ENCODE measurements at places on chromosomes 12 and 14. TPM values are rescaled to one million over a fixed set of nuclear protein-coding genes. Genes with fewer than 3 reads are reported as not detected.

DNA sequence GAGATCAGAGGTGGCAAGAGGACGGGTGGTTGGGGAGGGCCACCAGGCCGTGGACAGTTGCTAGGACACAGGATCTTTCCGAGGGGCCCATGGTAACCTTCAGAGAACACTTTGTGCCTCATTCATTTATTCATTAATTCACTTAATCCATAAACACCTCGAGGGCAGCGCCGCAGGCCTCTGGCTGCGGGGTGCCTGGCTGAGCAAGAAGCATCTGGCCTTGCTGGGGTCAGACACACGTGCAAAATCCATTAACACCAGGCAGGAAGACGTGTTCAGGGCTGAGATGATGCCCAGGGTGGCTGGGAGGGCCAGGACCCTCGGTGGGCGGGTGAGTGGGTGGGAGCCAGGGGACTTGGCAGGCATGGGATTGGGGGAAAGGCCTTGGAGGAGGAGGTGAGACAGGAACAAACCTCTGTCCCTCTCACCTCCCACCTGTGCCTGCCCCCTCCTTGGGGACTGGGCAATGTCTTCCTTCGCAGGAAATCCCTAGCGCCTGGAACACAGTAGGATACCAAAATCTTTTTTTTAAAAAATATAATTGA lies 6.6 kb upstream of the DLK1 start:
- H3K27ac ChIP-seq = no peak overlapping the region
- no peak for DNase-seq
- no peaks in the 10 kb centered on the region for H3K36me3 ChIP-seq
- H3K4me1 ChIP-seq = no peaks in the 10 kb centered on the region
- no peak overlapping the region for H3K4me3 ChIP-seq

Gene MIPOL1
- 48.8 TPM for total RNA-seq

DNA sequence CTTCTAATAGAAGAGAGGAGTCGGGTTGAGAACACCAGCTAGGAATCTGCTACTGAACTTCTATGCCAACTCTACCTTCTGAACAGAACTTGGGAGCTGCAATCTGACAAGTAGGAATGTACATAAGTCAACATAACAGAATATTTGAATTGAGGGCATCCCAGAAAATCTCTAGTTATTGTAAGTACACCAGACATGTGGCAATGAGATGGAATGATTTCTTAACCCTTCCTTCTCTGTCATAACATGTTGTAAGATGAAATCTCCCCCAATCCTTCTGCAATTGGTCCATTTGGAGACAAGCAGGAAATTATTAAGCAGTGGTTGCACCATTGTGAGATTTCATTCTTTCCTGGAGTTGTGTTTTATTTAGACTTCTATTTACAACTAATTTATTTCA lies 68.7 kb upstream of the TMPO start:
- H3K4me3 ChIP-seq = no peak overlapping the region
- H3K36me3 ChIP-seq = no peaks in the 10 kb centered on the region

DNA sequence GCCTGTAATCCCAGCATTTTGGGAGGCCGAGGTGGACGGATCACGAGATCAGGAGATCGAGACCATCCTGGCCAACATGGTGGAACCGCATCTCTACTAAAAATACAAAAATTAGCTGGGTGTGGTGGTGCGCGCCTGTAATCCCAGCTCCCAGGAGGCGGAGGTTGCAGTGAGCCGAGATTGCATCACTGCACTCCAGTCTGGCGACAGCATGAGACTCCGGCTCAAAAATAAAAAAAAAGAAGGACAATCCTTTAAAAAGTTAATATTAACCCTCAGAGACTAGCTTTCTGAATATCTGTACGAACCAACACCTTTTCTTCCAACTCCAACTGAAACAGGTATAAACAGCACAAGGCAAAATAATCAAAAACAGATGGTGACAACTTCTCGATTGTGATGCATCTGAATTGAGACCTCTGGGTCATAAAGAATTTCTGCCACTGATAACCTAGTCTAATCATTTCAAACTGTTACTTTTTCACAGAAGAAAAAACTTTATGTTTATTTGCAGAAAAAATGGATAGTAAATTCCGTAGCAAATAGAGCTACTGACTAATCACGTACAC lies 27.8 kb downstream of the CLIP1 start:
- no peaks in the 10 kb centered on the region for H3K27me3 ChIP-seq
- H3K4me3 ChIP-seq = no peak overlapping the region
- no peak overlapping the region for H3K27ac ChIP-seq
- no peak for DNase-seq
- H3K36me3 ChIP-seq = no peaks in the 10 kb centered on the region

Gene PABPN1
- 74.1 TPM for total RNA-seq
